Left renal pelvis (tissue), 4 donors: ENCODE measurements at places on chromosomes 2 and 18. TPM values are rescaled to one million over a fixed set of nuclear protein-coding genes. Genes with fewer than 3 reads are reported as not detected.

SPP2 gene
- polyA plus RNA-seq = not detected

- DNase-seq = no peak
Measured at GRCh38 chr2:47309952-47310800, 92.8 kb upstream of the MSH2 start.

DNA sequence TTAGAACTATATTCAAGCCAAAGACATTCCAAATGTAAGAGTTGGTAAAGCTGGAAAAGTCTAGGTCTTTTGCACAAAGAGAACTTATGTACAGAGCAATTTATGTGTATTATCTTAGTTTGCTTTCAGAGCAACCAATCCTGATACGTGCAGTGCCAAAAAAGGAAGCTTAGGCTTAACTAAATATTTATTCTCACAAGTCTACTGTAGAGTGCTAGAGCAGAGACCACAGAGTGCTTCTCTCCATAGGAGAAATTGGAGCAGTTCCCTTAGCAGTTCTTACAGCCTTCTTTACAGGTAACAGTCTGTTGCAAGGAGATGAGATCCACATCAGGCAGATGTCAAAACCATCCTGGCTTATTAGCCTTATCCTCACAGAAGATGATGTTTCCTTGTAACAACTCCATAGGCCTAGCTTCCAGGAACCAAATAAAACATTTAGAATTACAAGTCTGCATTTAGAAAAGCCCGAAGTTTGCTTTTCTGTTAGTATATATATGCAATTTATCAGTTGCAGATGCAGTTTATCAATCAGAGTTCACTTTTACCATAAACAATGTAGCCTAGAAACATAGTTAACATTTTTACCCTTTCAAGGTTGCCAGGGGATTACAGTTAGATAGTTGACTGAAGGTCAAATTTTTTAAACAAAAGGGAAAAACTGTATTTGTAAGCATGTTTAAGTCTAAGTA, 250.6 kb upstream of the KCNJ3 start:
- no peak for DNase-seq

GRCh38 chr2:16626997-16627605, 38.5 kb downstream of the CYRIA start:
- DNase-seq = no peak
